Left colon (tissue), 2 donors: ENCODE measurements at places on chromosomes 16 and 17.

DNA sequence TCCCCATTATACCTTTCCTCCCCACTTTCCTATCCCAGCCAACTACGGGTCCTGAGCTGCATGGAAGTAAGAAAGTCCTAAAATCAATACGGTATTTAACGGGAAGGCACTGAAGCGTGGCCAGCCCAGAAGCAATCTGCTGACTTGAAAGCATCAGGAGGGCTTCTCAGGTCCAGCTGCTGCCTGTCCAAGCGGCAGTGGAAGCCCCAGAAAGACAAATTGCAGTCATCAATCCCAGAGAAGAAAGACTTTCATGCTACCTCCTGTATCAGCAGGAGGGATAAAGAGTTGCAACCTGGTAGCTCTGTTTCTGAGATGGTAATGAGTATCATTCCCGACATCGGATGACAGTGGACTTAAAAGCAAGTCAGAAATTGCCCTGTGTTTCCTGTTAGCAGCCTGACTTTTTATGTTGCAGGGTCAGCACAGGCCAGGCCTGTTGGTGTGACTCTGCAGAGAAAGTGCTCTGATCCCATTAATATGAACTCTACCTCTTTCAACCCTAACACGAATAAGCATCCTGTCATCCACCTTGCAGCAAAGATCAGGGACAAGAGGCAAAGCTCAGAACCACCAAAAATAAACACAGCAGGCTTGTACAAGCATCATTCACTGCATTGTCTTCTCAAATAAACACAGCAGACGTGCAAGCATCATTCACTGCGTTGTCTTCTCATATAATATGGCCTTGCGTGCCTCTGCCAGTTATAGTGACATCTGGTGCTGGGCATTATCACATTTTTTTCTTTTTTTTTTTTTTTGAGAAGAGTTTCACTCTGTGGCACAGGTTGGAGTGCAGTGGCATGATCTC, 358.6 kb upstream of the CDH11 start:
- DNase-seq = no peak

DNA sequence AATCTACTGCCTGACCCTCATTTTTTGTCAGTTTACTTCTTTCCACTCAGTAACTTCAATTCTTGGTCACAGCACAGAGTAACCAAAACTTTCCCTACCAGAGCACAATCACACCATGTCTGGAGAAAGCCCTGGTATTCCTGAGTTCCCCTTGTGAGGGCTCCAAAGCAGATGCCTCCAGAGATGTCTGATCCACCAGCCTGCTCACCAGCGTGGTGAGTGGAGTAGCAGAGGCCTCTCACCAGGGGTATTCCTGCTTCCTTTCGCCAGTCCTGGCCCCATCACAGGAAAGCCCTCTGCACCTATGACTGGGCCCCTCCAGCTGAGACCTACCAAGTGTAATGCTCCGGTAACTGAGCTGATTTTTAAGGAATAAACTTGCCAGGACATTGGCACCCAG, 205.4 kb upstream of the HS3ST3A1 start:
- DNase-seq = no peak

DNA sequence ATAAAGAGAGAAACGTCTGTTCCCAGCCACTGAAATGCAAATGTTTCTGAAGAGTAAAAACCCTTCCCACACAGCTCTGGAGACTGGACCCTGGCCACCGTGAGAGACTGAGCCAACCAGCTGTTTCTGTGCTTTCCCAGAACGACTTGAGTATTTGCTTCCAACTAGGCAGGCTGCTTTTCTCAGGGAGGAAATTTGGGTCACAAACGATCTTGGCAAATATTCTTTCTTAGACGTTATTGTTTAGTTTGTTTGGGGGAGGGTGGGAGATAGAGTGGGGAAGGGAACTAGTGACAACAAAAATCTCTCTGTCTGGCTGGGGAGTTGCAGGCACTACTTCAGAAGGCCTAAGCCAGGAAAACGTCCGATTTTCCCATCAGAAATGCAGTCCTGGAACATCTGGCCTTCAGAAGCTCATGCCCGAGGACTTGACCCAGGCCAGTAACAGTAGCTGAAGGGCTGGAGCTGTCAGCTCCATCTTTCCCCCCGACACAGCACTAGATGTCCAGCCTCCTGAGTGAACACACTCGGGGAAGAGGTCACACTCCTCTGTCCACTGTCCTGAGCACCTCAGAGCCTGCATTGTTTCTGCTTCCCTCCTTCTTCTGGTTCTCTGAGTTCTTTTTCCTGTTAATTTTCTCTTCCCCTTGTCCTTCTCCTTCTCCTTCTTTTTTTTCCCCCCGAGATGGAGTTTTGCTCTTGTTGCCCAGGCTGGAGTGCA, 4.0 kb downstream of the CCDC92B start:
- DNase-seq = no peak

GRCh38 chr16:58652741-58653140, 23.1 kb upstream of the CNOT1 start:
- DNase-seq = no peak

GRCh38 chr17:81142301-81143199, 22.8 kb upstream of the PVALEF start:
- peak; percentile 86 for DNase-seq

DNA sequence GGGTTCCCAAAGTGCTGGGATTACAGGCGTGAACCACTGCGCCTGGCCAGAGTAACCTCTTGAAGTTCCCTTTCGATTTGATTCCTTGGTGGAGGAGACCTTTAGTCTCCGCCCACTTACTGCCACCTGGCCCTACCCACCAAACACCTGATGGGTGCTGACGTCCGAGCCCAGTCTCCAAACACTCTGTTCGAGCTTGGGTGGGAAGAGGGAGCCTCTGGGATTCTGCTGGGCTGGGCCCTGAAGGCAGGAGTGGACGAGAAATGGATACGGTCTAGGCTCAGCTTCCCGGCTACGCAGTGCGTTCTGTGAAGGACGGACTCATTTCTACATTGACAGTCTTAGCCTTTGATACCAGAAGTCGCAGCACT, 870 bp upstream of the ITGA3 start:
- peak; percentile 91 for DNase-seq
